ENCODE measurements at places on chromosomes 7 and 10.

DNA sequence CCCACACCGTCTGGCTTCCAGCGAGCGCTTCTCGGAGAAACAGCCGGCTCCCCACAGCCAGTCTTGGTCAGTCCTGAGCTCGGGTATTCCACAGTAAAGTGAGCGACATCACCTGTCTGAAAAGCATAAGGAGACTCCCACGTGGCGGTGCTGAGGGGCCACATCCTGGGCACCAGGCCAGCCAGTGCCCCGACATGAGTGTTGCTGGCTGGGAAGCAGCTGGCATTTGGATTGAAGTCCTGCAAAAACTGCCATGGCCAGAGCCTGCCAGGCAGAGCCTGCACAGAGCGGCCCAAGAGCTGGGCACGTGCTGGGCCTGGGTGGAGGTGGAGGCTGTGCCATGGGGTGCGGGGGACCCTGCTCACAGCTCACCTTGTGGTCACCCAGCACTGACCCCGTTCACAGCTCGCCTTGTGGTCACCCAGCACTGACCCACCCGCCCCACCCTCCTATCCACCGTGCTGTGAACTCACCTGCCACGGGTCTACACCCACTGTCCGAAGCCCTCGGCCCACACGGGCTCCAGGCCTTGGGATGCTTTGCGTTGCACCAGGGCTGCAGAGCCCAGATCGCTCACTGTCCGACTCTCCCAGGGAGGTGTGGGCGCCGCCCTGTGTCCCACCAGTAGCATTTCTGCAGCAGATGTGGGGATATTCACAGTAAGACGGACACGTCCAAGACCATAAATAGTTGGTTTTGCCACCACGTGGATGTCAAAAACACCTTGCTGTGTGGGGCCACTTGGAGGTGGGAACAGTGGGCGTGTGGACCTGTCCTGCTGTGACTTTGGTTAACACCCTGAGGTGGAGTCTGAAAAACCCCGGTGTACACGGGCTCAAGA, 48.8 kb downstream of the PITRM1 start:
- DNase-seq: no peak

GRCh38 chr10:35638101-35638500, 4.0 kb downstream of the FZD8 start:
- DNase-seq: no peak

DNA sequence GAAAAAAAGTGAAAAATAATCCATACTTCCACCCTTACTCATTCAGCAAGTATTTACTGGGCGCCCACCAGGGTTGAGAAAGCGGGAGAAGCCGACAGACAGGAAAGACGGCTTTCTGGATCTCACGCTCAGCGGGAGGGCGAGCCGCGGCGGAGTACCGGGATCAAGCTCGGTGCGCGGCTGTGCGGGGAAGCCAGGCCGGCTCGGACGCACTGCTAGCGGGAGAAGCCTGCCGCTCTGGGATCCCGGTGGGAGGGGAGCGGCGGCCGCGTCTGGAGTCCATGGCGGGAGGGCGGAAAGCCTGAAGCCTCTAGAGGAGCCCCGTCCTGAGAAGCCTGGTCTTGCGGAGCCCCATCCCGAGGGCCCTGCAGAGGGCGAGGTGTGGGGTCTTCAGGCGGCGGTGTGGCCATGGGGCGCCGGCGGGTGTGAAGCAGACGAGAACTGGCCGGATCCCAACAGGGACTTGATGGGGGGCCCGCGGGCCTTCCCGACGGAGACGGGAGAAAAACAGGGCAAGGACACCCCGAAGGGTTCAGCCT, 82.9 kb downstream of the VIPR2 start:
- DNase-seq: no peak

DNA sequence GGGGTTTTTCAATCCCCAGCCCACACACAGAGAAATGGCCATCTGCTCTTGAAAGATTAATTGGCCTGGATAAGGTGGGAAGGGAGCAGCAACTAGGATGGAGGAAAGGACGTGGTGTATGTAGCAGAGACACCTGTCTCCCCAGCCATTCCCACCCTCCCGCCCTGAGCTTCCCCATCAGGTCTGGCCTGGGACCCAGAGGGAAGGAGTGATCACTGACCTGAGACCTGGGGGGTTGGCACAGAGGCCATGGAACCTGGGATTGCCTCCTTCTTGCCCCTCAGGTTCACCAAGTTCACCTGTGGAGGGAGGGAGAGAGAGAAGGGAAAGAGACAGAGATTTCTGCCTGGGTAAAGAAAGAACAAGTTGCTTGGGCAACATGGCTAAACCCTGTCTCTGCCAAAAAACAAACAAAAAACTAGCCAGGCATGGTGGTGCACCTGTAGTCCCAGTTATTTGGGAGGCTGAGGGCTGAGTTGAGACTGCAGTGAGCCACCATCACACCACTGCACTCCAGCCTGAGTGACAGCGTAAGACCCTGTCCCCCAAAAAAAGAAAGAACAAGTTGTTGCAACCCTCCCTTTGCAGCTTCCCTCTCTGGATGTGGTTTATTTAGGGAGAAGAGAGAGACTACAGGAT, 11.3 kb upstream of the TRPV6 start:
- DNase-seq: no peak

- DNase-seq: no peak
These were observed 37.2 kb downstream of the ANKIB1 start for GRCh38 chr7:92282930-92283329.

- DNase-seq: no peak
These were observed 7.5 kb upstream of the TECTB start for GRCh38 chr10:112275512-112276245.

- no peak for DNase-seq
These were observed 170.1 kb downstream of the CUX1 start for GRCh38 chr7:101987494-101987893.

- DNase-seq: peak; percentile 59
These were observed 41.4 kb downstream of the SYPL1 start for GRCh38 chr7:106070567-106071254.

- DNase-seq: no peak
These were observed 347.1 kb downstream of the FGFR2 start for GRCh38 chr10:121250995-121251764.

GRCh38 chr7:101625031-101625791, 3.9 kb downstream of the MYL10 start:
- no peak for DNase-seq

DNA sequence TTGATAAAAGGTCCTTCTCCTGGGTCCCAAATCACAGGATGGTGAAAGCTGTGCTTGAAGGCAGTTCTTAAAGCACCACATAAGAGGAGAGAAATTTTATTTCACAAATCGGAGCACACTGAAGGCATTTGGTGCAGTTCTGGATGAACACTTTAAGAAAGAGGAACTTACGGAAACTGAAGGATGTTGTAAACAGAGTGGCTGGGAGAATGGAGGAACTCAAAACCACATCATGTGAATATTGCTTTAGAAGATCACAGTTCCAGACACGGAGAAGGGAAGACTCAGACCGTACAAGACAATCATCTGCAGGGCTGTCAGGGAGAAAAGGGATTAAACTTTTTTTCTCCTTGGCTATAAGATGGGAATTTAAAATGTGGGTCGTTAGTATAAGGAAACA, 9.0 kb upstream of the GPR141 start:
- no peak for DNase-seq

DNA sequence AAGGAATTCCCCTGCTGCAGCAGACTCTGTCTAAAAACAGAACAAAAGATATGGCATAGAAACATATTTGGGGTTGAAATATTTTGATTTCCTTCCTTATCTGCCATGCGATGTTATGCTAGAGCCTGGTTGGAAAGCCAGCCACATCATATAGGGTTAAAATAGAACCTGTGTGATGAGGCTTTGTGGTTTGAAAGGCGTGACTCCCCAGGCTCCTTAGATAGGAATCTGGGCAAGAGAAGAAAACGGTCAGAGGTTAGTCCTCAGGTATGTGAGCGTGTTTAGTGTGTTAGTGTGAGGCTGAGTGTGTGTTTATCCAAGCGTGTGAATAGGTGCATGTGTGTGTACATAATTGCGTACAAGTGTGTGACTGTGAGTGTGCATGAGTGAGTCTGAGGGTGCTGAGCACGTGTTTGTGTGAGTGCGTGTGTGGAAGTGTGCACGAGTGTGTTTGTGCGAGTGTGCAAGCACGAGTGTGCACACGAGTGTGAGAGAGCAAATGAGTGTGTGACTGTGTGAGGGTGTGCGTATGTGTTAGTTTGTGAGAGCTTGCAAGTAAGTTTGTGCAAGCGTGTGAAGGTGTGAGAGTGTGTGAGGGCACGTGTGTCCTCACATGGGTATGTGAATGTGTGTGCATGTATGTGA, 79.9 kb downstream of the COL26A1 start:
- no peak for DNase-seq

All from MCF 10A (cell line).